Activated T-cell treated with anti-CD3 and anti-CD28 coated beads, Interleukin-2, amount 50 U/mL, for 48 hours (primary cell): ENCODE measurements at places on chromosomes 16 and 17.
A peak's percentile ranks its signal among the peaks of the same experiment; 100 is the strongest.

DNA sequence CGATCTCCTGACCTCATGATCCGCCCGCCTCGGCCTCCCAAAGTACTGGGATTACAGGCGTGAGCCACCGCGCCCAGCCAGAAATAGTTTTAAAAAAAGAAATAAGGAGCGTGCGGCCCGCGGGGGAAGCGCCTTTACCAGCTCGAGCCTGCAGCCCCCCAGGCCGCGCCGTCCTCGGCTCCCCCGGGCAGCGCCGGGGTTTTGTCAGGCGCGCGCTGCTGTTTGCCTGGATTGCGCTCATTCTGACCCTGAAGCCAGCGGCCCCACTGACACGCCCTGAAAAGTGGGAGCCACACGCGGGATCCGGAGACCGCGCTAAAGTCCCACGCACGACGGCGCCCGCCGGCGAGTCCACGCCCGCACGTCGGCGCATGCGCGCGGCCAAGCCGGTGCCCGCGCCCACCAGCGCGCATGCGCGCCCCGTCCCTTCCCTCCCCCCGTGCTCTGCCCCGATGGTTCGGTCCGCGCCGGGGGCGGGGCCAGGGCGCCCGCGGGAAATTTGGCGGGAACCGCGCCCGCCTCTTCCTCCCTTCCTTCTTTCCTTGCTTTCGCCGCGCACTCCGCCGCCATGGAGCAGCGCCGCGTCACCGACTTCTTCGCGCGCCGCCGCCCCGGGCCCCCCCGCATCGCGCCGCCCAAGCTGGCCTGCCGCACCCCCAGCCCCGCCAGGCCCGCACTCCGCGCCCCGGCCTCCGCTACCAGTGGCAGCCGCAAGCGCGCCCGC, at the start of gene CDT1:
Gene CDT1 (plus strand): TSS at position 526 of the 724 bp plus-strand sequence. CDS start 43 bp downstream, at position 569.
- DNase-seq = peak; percentile 92

DNA sequence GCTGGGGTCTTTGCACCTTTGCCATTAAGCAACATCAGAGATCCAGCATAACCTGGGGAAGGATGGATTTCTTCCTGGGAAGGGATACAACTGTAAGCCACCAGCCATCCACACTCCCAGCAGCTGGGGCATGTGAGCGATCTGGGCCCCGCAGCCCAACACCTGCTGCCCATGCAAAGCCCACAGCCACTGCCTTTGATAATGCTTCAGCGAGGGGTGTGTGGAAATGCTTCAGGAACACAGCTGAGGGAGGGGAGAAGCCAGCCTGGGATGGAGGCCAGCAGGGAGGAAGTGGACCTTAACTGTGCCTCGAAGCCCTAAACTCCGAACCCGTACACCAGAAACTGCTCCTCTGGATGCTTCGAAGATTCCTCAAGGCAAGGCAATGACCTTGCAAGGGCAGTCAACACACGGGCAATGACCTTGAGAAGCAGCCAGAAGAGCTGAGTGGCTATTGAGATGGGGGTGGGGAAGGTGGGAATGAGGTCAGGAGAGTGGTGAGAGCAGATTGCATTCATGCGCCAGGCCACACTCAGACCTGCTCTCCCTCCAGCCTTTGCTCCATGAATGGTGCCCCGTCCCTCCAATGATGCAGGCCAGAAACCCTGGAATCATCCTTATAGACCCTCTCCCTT, 49.1 kb downstream of the KATNIP start:
- DNase-seq = no peak

DNA sequence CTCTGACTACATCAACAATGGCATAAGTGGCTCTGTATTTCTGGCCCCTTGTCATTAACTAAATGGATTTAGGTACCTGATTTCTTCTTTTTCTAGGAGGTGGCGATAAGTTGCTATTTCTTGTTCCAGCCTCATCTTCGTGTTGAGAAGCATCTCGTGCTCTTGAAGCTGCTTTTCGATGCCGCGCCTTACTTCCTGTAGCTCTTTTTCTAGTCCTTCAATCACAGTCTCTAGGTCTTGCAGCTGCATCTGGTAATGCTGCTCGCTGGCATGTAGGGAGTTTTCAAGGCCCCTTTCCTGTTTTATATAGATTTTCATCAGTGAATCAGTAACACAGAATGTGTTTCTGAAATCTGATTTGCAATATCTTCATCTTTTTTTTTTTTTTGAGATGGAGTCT, 5.1 kb downstream of the KRT222 start:
- no peak for DNase-seq

DNA sequence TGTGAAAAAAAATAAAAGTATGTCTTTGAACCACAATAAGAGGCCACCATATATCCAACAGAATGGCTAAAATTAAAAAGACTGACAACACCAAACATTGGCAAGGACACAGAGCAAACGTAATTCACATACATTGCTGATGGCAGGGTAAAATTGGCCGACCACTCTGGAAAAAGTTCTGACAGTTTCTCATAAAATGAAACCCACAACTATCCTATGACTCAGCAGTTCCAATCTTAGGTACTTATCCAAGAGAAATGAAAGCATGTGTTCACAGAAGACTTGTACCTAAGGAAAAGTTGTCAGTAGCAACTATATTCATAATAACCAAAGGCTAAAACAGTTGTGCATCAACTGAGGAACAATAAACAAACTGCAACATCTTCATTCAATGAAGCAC, 357.3 kb upstream of the XYLT1 start:
- DNase-seq = no peak

GRCh38 chr16:70302745-70303144, 3.8 kb downstream of the DDX19B start:
- no peak for DNase-seq

DNA sequence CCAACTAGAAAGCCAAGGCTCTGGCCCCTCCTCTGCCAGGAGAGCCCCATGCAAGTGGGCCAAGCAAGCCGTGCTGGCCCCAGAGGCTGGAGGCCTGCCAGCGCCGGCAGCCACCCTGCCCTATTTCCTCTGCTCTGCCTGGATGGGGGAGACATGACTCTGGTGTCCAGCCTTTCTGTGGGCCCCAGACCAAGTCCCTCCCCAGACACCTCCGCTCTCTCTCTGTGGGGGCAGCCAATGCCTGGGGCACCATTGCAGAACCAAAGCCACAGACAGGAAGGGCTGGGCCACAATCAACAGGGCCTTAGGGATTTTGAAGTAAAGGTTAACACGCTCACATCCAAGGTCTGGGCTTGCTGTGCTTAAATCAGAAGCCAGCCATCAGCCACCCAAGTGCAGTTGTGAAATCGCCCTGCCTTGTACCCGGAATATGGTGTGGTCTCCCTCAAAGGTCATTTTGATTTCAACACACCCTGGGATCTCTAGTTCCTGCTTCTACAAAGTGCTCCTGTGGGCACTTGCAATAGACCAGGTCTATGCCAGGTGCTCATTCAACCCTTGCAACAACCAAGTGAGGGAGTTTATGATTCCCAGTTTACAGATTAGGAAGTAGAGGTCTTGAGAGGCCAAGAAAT, 63.5 kb upstream of the TEX2 start:
- no peak for DNase-seq

DNA sequence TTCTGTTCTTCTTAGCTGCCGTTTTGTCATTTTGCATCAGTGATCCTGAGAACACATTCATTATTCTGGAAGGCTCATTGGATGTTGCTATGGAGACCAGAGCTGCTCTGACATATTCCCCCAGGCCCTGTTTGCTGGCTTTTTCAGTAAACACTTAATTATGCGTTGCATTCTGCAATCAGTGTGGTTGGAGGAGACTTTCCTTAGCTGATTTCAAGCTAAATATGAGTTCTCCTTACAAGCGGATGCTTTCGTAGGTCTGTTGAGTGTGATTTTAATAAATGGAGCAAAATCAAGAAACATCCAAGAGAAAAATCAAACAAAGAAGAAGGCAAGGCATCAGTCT, 38.2 kb upstream of the NUDT7 start:
- DNase-seq = no peak

- DNase-seq = peak; percentile 83
Measured at GRCh38 chr17:74199306-74200092, 4.0 kb upstream of the RPL38 start.

- DNase-seq = no peak
Measured at GRCh38 chr16:29641561-29641960, 21.5 kb upstream of the SPN start.

GRCh38 chr17:33981711-33982601, 273.1 kb upstream of the CCL2 start:
- no peak for DNase-seq

DNA sequence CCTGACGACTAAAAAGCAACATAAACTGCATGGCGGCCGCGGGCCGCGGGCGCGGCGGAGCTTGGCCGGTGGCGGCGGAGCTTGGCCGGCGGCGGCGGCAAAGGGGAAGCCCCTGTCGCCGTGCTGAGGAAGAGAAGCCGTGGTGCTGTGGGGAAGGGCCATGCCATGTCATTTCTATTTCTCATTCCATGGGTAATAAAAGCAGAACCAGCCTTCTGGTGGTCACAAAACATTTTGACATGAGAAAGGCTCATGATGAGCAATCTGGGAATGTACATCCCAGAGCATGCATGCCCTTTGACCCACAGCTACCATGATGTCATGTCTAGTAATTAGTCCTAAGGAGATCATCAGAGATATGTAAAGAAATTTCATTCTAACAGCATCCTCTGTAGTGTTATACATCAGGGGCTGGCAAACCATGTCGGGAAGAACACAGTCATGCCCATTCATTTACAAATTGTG, 23.9 kb upstream of the HEATR6 start:
- DNase-seq = peak; percentile 35

- no peak for DNase-seq
Measured at GRCh38 chr17:5705876-5706576, 121.7 kb upstream of the NLRP1 start.

DNA sequence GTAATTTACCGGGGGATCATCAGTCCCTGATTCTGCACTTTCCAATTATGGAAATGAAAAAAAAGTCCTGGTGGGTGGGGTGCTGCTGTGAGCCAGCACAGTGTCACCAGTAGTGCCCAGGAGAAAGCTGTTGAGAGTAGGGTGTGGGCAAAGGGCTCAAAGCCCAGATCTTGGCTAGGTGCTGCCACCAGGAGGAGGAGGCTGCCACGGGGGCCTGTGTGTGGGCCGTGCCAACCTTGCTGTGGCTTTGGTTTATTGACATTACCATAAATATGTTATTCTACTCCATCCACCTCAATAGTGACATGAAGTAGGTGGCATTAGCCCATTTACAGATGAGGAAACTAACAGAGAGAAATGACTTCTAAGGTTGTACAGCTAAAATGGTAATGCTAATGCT, 6.7 kb upstream of the PRPSAP2 start:
- no peak for DNase-seq

DNA sequence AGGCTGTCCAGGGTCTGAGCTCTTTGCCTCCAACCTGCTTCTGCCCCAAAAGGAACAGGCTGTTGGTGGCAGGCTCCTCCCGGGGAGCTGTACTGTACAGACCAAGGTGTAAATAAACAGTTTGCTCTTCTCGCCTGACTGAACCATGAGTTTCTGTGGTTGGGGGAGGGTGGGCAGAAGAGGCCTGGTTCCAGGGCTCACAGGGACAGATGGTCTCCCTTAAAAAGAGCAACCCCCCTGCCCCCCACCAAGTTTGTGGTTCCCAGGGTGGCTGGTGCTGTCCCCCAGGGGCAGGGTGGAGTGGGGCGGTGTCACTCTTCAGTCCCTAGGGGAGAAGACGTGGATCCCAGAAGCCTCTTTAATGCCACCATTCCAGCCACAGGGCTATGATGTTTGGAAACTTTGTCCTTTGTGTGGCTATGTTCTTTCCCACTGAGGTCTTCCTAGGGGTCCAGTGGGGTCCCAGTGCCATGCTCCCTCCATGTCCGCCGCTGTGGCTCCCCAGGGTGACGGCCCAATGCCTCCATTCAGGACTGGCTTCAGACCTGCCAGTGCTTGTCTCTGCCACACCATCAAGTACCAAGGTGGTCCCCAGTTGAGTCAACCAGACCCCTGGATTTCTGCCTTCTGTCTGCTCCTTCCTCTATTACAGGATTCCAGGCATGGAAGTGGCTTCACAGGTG, 146.7 kb downstream of the RAB11FIP4 start:
- no peak for DNase-seq

- DNase-seq = no peak
Measured at GRCh38 chr17:39664581-39665561, at the start of gene TCAP. Gene TCAP, plus strand, starts transcription at chr17:39665349. Its CDS starts 11 bp downstream, at chr17:39665360.

DNA sequence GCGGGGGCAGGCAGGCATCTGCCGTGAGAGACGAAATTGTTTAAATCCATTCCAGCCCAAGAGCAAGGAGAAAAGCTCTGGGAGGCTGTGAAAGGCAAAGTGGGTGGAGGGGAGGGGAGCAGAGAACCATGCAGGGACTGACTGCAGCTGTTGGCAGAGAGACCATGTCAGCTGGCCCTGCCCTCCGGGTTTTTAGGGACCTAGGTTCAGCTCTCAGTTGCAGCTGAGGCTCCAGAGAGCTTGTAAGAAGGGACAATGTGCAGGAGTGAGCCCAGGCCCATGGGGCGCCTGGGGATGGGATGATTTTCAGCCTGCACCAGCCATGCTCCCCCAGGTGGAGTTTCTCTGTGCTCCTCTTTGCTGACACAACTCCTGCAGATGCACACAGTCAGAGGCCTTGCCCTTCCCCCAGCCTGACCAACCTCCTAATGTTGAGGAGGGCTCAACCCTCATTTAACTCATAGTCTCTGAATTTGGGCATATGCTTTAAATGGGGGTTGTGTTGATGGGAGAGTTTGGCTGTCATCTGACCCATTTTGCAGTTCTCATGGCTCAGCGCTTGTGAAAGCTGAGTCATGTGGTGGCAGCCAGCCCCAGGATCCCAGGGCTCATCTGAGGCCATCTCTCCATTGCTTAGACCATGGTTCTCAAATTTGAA, 70.9 kb downstream of the PLXDC1 start:
- DNase-seq = no peak

DNA sequence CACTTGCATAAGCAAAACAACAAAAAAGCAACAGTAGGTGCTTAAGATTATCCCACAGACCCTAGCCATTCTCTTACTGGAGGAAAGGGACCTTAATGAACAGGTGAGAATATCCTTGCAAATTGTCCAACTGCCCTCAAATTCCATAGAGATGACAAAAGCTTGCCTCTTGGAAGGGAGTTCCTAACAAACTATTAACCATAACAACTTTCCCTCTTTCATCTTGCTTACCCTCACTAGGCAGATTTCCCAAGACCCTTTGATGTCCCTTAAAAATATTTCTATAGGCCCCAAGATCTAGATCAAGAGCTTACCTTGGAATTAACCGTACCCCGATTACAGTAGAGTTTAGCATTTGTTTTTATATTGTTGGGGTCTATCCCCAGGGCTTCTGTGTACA, 21.8 kb downstream of the CNP start:
- no peak for DNase-seq

DNA sequence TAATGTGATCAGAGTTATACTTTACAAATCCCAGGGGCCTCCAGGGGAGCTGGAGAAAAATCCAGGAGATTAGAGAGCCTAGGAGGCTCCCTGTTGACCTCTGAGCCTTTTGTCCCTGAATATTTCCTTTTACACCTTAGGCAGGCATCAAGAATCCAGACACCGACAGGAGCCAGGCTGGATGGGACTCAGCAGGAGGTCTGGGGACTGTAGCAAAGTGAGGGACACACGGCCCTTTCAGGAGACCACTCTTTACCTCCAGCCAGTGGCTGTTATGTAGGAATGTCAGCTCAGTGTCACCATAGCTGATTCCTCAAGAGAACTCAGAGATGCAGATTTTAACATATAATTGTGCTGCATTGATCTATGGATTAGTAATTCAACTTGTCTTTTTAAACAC, 198.4 kb downstream of the SHISA9 start:
- DNase-seq = no peak
